Cerebellar nuclear complex (tissue), 1 donor: ENCODE measurements at places on chromosomes 11 and 22.

- no peak for DNase-seq
Measured at GRCh38 chr11:44247508-44247907, 62.4 kb downstream of the ALX4 start.

GRCh38 chr11:35418282-35419183 is 825 bp downstream of the SLC1A2 start:
- DNase-seq = no peak

GRCh38 chr11:123308077-123308476 is 113.0 kb upstream of the CLMP start:
- no peak for DNase-seq

DNA sequence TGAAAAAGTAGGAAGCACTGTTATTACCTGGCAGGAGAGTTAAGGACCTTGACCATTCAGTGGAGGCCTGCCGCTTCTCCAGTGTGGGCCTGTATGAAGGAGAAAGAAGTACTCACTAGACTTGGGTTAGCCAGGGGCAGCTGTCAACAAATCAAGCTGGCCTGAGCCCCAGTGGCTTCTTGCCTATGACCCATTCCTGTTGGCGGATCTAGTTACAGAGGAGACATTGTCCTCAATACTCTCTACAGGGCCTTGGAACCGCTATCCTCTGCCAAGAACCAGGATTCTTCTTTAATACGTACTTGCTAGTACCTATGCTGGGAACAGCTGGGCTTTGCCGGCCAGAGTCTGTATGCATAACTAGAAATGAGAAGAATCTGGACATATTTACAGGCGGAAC is 68.1 kb downstream of the ALX4 start:
- no peak for DNase-seq

DNA sequence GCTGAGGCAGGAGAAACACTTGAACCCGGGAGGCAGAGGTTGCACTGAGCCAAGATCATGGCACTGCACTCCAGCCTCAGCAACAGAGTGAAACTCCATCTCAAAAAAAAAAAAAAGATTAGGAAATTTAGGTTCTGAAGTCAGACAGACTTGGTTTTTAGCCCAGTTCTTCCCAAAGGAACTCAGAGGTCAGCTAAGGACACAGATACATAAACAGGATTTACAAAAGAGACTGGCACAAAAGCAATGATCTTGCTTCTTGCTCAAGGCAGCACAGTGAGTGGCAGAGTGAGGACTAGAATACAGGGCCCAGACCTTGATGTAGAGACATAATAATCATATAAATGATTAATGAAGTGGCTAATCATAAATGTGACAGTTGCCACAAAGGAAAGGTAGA is 25.4 kb upstream of the RRAS2 start:
- DNase-seq = no peak

- DNase-seq = no peak
Measured at GRCh38 chr22:19998232-19998951, 18.2 kb downstream of the ARVCF start.

- no peak for DNase-seq
Measured at GRCh38 chr11:118917481-118918127, 8.1 kb downstream of the BCL9L start.

DNA sequence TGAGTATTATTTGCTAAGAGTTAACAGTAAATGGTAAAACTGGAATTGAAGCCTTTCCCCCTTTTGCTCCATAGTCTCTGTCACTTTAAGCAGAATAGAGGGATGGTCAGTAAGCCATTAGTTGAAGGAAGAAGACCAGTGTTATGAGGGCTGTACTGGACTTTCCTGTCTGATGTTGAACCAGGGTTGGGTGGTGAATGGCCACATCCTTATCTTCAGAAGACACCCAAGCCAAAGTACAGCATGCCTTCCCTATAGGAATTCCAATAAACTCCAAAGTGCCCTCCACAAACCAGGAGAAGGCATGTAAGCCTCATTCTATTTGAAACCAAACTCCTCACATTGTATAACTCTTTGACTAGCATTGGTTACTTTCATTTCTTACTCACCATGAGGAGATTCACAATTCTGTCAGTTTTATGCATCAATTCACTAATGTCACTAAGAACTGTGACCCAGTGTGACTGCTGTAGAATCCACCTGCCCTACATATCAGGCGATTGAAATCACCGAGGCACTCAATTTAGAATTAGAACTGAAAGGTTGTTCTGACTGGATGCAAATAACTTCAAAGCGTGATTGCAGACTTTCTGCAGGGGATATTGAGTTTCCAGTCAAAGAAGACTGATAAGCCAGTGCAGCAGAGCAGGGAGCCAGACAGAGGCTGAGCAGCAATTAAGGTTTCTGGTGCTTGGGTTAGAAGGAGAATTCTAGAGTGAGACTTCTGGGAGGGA is 107.1 kb upstream of the DDI1 start:
- no peak for DNase-seq

- DNase-seq = peak; percentile 45
Measured at GRCh38 chr11:118643142-118643994, 36.0 kb downstream of the PHLDB1 start.

DNA sequence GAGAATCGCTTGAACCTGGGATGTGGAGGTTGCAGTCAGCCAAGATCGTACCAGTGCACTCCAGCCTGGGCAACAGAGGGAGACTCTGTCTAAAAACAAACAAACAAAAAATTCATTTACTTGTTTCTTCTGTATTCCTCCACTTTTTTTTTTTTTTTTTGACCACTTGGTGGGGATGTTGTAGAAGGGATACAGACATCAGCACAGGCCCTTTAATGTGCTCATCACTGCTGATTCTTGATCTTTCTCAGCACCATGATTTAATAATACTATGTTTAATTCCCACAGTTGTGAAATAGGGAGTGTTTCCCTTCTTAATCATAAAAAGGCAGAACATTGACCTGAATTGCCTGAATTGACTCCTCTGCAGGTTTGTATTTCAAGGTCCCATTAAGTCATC is 4.5 kb downstream of the TTC9C start:
- DNase-seq = no peak

DNA sequence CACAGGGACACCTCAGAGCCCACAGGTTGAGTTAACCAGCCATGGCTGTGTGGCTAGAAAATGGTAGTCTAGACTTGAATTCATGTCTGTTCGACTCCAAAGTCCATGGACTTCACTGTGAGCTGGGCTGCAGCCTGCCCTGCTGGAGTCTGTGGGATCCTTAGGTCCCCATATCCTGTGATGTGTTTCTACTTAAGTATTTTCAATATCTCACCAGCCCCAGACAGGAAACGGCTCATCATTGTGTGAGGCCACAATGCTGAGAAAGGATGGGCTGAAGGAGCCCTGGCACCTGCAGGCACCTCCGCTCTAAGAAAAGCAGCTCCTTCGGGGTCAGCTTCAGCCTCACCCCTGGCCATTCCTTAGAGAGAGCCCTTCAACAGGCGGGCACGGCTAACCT is 93.1 kb downstream of the NAT10 start:
- DNase-seq = no peak

- DNase-seq = no peak
Measured at GRCh38 chr11:105774899-105775298, 165.0 kb downstream of the GRIA4 start.

DNA sequence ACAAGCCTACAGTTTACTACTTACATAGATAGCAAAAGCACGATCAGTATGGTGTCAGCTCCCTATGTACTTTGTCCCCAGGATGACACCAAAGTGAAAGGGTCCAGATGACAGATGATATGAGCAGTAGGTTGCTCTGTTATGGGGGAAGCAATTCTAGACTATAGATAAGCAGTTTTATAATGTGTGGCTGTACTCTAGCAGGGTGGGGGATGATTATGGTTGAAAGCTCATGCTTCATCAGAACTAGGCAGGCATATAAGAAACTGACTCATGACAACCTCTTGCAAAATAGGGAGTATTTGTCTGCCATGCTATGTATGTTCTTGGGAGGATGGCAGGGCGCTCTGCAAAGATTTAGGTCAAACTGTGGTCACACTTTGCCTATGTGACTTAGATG is 158.2 kb upstream of the ZBED5 start:
- DNase-seq = no peak

GRCh38 chr11:6746086-6746618 is 25.6 kb downstream of the OR2AG2 start:
- no peak for DNase-seq

- no peak for DNase-seq
Measured at GRCh38 chr11:120842195-120842594, 181.7 kb upstream of the TBCEL start.

GRCh38 chr22:37449331-37450001 is 22.2 kb upstream of the ELFN2 start:
- DNase-seq = no peak

DNA sequence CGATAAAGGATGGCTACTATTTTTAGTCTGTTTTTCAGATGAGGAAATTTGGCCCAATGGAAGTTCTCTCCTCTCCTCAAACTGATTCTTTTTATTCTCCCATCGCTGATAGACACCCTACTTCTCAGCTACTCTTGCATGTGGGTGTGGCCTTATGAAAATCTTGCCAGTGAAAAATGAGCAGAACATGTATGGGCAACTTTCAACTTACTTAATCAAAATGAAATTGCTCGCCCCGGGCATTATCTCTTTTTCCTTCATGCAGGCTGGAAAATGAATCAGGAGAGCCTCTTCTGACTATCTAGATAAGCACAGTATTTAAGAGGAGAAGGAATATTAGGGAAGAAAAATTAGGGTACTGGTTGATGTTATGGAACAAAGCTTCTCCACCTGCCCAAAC is 2354.7 kb upstream of the RAG2 start:
- no peak for DNase-seq

DNA sequence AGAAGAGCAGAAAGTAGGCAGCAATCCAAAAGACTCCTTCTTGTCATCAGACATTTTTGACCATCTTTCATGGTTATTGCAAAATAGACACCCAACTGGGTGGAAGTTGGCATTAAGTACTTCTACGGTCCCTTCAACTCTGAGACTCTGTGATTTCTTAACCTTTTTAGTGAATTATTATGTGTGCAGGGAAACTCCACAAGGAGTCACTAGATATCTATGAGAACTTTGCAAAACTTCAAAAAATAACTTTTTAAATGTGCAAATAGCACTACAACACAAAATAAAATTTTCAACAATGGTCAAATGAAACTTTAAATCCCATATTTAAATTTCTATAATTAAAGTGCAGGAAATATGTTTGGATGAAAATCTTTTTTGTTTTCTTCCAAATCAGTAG is 88.7 kb downstream of the SLC17A6 start:
- DNase-seq = no peak
